Glomerular endothelial cell (primary cell): ENCODE measurements at places on chromosomes 12 and 14.

GRCh38 chr12:88556213-88556774 is 24.0 kb downstream of the KITLG start:
- no peak for DNase-seq

DNA sequence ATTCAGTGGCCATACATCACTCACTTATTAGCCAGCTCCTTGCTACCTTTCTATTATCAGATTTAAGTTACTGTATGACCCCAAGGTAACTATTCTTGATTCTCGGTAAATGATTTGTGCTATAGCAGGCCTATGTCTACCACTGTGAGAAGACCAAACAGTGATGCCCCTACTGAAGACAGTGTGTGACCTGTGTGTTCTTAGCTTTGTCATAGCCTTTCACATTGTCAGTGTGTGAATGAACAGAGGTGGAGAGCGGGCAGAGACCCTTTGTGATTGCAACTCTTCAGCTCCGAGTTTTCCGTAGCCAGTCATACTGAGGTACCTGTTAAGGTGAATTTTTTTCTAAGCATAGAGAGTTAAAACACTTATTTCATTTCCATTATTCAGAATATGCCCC is 294.0 kb downstream of the LRFN5 start:
- DNase-seq, result no peak

DNA sequence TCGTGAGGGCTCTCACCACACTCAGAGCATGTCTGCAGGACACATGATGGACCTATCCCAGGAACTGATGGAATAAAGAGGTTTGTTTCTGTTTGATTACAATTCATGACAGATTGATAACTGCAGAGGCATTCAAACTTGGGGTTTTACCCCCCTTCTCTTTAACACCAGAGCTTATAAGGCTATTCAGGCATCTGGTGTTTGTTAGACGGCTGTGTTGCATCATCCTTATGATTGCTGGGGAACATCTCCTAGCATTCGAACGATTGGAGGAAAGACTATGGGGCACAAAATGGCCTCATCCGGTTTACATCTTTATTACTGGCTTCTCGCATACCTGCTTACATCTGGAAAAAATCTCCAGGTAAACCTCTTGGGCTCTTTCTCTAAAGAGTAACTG is 191.8 kb downstream of the MSRB3 start:
- no peak for DNase-seq

DNA sequence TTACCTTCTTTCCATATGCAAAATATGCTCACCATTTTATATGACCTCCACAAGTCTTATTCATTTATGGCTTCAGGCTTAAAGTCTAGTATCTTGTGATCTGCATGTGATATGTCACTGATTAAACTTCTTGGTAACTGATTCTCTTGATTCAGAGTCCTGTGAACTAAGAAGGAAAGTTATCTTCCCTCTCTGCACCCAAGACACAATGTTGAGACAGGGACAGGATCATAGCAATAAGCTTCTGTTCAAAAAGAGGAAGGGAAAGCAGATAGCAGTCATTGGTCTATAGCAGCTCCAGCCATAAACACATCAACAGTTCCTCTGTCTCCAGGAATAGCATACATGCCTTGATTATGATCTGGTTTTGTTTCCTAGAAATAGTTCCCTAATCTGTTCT is 103.1 kb downstream of the UNC79 start:
- no peak for DNase-seq

- no peak for DNase-seq
Observed at GRCh38 chr12:119052001-119052400, 70.7 kb downstream of the SRRM4 start.

GRCh38 chr12:19518209-19518608 is 78.9 kb downstream of the AEBP2 start:
- DNase-seq, result no peak

GRCh38 chr12:76860256-76860655 is 18.6 kb downstream of the CSRP2 start:
- no peak for DNase-seq

DNA sequence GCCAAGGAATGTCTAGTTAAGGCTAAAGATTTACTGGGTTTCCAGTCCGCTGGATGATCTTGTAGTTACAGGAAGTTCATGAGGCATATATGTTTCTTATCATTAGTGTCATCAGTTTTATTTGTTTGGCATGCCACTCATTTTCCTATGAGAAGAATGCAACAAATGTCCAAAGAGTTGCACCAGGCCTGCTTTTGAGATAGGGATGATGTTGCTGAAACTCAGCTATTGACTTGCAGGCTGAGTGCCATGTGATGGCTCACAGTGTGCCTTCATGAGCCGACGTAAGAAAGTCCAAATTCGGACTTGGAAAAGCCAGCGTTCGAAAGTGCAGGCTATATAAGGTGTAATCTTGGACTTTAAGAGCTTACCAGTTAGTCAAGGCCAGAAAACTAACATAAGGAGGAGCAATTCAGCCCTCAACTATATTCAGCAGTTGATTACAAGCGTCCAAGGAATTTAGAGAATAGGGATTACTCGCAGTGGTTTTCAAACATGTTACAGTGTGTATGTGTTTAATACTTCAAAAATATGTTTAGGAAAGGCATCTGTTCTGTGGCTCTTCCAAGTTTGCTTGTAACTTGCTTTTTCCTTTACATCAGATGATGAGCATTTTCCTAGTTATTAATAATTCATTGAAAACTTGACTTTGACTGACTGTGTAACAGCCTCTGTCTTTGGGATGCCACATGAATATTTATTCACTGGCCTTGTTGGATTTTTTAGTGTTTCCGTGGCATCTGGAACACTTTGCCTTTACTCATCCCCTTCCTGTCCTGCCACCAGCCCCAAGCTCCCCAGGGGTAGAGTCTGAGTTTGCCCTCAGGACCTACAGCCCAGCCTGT is 101.3 kb downstream of the LGMN start:
- peak; percentile 3 for DNase-seq

- DNase-seq, result no peak
Observed at GRCh38 chr12:49540229-49541139, 1.7 kb downstream of the KCNH3 start.

DNA sequence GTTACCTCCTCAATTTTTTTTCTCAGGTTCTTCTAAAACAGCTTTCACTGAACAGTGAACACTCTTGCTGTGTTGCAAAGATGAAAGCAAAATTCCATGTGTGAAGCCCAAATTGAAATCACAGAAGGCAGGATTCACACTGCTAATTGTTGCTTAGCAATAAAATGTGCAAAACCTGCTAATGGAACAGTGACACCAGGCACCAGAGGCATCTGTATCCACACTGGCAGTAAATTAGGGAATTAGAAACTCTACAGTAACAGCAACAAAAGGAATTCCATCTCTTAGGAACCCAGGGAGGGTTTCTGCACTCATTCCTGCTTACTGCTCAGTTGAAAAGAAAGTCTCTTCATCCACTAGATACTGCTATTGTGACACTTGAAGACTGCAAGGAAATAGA is 202.3 kb downstream of the GXYLT1 start:
- no peak for DNase-seq

DNA sequence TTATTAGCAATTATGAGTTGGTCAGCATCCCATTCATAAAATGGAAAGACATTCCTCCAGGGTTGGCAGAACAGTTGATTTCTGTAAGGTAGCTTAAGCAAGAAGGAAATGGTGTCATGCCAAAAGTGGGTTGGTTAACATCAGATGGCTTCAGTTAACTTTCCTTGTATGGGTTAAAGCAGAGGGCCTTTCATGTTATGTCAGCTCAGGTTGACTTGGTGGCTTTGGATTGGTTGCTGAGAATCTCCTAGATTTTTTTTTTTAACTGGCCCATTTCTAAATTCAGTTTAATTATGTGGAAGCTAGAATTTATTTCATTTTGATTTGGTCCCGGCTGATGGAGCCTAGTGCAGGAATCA is 87.8 kb downstream of the BBS10 start:
- no peak for DNase-seq

GRCh38 chr12:85509857-85510256 is 229.8 kb downstream of the ALX1 start:
- DNase-seq, result no peak

DNA sequence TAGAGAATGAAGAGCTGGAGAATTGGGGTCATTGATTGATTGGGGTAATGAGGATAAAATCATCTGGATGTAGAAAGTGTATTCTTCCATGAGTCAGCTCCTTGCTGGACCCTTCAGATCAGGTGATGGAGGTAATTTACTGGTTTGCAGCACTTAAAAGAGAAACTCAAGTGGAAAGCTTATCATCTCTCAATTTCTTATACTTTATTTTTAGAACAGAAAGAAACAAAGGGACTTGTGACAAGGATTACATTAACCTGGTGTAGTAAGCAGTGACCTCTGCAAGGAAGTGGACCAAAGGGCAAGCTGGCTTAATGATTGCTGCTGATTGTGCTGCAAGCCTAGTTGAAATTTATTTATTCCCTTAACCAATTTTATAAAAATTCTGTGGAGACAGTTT is 405.0 kb downstream of the TRHDE start:
- no peak for DNase-seq

DNA sequence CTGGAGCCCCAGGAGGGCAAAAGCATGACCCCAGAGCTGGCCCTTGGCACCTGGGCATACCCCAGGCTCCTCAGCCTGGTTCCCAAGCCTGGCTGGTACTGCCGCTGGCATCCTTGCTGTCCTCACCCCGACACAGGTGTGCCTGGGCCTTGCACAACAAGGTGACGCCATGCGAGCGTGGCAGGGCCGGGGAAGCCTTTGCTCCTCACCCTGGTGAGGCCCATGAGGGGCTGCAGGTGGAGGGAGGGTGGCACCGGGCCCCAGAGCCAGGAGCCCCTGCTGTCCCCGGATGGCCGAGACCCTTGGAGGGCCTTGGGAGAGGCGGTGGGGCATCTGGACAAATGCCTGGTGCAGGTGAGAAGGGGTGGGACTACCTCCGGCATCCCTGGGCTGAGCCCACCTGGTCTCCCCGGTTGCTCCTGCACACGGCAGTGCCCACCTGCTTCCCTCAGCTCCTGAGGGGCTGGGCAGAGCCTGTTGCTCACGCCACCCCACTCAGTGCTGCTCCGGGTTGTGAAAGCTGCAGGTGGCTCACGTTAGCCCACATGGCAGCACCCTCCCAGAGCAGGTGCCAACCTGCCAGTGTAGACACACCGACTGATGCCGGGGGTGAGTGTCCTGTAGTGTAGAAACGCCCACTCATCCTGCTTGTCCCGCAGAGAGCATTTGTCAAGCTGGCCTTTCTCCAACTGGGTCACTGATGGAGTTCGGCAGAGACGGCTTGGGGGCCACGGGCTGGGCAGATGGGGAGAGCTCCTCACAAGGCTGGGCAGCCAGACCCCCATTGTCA is 24.6 kb upstream of the KIF26A start:
- DNase-seq, result no peak

DNA sequence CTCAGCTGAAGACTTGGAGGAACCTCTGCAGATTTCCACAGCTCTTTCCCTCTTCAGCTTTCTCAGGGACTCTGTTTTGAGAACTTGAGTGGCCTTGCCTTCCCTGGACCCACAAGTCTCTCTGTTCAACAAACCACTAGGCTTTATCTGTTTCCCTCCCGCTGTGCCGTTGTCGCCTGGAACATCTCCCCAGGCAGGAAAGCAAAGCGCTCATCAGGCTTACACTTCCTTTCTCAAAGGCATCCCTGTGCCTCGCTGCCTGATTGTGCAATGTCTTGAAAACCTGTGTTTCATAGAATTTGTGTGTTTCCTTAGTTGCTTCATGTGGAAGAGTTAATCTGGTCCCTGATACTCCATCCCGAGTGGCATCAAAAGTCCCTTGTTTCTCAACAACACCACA is 64.1 kb downstream of the PPM1A start:
- no peak for DNase-seq

- no peak for DNase-seq
Observed at GRCh38 chr12:2378835-2379330, 326.1 kb downstream of the CACNA1C start.

DNA sequence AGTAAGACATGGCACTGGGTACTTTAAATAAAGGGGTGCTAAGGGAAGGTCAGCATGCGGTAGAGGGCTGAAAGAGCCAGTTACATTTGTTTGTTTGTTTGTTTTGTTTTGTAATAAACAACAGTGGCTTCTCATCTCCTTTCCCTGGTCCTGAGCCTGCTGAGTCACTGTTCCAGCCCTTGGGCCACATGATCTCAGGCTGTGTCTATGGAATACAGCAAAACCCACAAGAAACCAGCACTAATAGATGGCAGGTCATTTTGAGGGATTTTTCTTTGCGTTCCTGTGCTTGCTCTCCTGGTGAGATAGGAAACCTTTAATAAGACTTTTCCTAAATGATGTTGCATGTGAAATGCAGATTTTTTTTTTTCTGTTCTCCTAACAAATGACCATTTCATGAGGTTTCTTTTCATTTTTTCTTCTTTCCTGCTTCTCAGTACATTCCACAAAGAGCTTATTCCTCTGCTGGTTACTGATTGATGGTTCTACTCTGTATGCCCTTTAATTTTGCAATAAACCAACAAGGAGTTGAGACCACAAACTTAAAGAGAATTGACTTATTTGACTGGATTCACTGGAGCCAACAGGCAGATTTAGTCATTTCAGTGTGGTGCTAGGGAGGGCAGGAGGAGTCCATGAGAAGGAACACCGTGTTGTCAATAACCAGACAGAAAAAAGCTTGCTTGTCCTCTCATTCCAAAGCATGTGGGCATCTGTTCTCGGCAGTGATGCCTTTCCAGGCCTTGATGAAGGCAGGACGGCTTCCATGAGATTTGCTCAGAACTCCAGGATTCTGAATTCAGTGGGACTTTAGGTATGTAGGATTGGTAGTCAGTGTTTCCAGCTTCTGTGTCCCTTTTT is 459.2 kb downstream of the RAD51B start:
- no peak for DNase-seq

DNA sequence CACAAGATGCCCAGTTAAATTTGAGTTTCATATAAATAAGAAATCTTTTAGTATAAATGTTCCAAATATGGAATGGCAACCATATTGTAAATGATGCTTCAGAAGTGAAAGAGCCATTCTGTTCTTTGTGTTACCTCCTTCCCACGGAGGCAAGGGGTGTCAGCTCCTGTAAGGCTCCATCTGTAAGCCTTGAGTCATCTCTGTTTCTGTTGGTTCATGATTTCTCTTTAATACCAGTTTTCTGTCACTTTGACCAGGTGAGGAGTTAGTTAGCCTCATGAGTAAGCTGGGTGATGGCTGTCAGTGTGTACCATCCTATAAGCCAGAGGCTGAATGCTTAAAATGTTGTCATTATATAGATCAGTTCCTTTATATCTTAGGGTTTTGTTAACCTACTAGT is 61.9 kb downstream of the TMEM30B start:
- no peak for DNase-seq

GRCh38 chr12:119183942-119184695 is 5.4 kb downstream of the HSPB8 start:
- DNase-seq, result no peak

DNA sequence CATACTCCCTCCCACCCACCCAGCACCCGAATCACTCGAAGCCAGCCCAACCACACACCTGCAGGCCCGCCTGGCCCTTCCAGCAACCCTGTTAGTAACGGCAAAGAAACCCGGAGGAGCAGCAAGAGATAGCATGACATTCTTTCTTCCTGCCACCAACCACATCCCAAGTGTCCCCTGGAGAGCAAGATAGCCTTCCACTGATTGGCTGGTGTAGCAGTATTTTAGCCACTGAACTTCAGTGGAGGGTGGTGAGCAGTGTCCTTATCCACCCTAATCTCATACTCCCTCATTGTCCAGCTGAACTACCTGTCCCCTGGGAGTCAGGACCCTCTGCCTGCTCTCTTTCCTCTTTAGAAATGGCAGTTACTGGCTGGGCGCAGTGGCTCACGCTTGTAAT is 769 bp upstream of the SLC39A5 start:
- no peak for DNase-seq
